ENCODE measurements at places on chromosomes 3 and 15.

DNA sequence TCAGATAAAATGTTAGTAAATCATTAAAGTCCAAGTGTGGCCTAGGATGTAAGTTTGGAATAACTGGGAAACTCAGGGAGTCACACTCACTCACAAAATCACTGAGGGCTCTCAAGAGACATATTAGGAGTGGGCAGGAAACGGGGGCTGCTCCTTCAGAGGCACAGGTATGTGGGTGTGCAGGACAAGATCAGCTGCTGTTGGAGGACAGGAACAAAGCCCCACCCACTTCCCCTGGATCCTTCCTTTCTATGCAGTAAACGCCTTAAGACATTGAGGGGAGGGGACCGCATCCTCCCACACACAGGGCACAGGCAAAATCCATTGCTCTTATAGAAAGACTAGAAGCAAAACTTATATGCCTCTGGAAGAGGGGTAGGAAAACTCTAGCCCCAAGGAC is 30.2 kb downstream of the TM2D3 start:
- DNase-seq, result no peak

- DNase-seq, result no peak
Measured at GRCh38 chr3:46466273-46466672, 1.6 kb upstream of the LTF start.

GRCh38 chr15:99719096-99719541 is 14.1 kb downstream of the LYSMD4 start:
- no peak for DNase-seq

GRCh38 chr3:127491909-127492308 is 98.6 kb downstream of the TPRA1 start:
- DNase-seq, result no peak

All from stimulated activated CD4-positive, alpha-beta T cell treated with anti-CD3 and anti-CD28 coated beads, TNF-alpha, amount 100 ng/mL, for 48 hours (primary cell).